ENCODE measurements at places on chromosomes 13 and 19.

DNA sequence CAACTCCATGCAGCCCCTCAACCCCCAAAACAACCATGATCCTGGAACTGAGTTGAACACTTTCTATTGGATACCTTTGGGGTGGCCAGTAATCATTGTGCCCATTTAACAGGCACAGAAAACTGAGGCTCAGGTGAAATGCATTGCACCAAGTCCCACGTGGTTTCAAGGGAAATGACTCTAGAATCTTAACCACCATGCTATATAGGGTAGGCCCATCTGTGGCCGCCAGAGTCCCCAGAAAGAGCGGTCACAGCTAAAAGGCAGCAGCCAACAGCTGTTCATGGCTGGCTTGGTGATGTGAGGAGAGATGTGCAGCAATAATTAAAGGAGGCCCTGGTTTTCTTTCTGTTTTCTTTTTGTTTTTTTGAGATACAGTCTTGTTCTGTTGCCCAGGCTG lies 2.6 kb downstream of the CNN1 start:
- no peak for DNase-seq

GRCh38 chr19:18933297-18933696 lies 7.7 kb downstream of the HOMER3 start:
- DNase-seq: no peak

GRCh38 chr19:42159942-42160341 lies 27.7 kb upstream of the POU2F2 start:
- DNase-seq: no peak

GRCh38 chr13:106981051-106981450 lies 413.1 kb upstream of the ARGLU1 start:
- no peak for DNase-seq

GRCh38 chr13:108346376-108346775 lies 76.9 kb downstream of the TNFSF13B start:
- no peak for DNase-seq

DNA sequence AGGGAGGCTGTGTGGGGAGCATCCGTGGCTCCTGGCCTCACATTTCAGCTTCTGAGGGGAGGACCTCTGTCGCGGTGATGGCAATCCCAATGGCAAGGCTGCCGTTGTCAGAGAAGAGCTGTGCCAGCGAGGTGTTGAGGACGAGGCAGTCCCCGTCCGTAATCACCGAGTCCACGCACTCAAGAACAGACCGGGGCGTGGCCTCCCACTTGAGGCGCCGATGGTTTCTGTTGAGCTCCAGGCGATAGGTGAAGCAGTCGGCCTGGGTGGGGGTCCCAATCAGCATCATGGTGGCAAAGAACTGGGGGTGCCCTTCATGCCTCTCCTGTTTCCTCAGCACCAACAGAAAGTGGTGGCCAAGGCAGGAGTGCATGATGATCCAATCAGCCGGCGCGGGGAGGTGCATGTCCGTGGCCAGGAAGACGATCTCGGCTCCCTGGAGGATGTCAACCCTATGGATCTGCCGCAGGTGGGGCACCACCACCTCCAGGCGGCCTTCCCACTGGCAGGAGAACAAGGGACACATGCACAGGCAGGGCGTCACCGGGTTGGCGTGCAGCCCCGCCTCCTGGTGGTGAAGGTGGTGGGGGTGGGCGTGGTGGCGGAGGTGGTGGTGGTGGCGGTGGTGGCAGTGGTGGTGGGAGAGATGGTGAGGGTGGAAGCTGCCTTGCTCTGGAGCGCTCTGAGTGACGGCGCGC lies 68.1 kb downstream of the SIAH3 start:
- DNase-seq: no peak

DNA sequence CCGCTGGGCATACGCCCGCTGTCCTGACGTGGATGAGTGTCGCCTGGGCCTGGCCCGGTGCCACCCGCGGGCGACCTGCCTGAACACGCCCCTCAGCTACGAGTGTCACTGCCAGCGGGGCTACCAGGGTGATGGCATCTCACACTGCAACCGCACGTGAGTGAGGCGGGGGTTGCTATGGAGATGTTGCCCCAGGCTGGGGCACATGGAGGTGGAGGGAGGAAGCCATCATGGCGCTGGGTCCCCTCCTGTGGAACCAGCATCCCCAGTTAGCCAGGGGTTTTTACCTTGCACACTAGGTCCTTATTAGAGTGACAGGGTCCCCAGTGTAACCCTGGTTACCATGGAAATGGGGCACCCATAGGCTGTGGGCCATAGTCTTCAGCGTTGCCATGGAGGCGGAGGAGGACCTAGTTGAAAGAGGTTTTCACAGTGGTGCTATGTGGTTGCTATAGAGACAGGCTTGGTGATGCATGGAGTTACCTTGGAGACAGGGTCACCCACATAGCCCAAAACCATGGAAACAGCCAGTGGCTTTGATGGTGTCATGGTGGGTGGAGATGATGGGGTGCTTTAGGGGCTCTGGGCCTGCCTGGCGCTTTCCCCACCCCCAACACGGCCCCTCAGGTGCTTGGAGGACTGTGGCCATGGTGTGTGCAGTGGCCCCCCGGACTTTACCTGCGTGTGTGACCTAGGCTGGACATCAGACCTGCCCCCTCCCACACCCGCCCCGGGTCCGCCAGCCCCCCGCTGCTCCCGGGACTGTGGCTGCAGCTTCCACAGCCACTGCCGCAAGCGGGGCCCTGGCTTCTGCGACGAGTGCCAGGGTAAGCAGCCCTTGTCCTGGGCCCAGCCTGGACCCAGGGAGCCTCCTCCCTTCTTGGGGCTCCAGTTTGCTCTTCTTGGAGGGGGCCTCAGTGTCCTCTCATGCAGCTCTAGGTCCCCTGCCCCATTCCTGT lies 27.1 kb downstream of the MEGF8 start:
- peak; percentile 7 for DNase-seq

DNA sequence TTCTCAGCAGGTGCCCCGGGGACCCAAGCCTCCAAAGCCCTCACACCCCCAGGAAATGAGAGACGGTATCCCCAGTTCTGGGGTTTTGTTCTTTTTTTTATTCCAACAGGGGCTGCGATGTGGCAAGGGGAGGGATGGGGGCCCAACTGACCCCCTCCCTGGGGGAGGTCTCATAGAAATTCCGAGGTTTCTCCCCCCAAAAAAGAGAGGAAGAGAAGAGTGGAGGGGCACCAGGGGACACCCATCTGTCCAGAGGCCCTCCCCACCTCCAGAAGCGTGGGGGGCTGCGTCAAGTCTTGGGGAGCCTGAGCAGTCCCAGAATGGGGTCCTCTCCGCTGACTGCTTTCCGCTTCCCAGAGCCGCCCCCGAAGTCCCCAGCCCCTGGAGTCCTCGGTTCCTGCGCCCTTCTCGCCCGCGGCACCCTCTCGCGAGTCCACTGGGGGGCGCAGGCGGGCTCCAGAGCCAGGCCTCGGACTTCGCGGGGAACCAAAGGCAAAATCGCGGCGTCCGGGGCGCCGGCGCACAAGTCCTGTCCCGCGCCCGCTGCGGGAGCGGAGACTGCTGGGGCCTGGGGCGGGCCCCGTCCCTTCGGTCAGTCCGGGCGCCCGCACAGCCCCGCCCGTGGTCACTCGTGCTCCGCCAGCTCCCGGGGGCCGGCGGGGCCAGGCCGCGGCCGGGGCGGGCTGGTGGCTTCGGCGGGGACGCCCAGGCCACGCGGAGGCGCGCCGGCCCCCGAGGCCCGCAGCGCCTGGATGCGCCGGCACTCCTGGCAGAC lies 4.4 kb upstream of the ATP1A3 start:
- peak; percentile 32 for DNase-seq

GRCh38 chr19:4083677-4084546 lies 17.2 kb upstream of the ZBTB7A start:
- DNase-seq: no peak

Data from hematopoietic multipotent progenitor cell treated with erythropoietin and hydrocortisone succinate and interleukin-3 and kit ligand, for 8 days (in vitro differentiated cells).